Stimulated activated CD4-positive, alpha-beta T cell treated with anti-CD3 and anti-CD28 coated beads, Interleukin-15, amount 100 ng/mL, for 24 hours (primary cell): ENCODE measurements at places on chromosomes 5 and 9.

- no peak for DNase-seq
These were observed 106.0 kb upstream of the MTAP start for GRCh38 chr9:21696411-21696871.

- DNase-seq: no peak
These were observed 344.1 kb downstream of the NR2F1-AS1 start for GRCh38 chr5:93236807-93237421.

DNA sequence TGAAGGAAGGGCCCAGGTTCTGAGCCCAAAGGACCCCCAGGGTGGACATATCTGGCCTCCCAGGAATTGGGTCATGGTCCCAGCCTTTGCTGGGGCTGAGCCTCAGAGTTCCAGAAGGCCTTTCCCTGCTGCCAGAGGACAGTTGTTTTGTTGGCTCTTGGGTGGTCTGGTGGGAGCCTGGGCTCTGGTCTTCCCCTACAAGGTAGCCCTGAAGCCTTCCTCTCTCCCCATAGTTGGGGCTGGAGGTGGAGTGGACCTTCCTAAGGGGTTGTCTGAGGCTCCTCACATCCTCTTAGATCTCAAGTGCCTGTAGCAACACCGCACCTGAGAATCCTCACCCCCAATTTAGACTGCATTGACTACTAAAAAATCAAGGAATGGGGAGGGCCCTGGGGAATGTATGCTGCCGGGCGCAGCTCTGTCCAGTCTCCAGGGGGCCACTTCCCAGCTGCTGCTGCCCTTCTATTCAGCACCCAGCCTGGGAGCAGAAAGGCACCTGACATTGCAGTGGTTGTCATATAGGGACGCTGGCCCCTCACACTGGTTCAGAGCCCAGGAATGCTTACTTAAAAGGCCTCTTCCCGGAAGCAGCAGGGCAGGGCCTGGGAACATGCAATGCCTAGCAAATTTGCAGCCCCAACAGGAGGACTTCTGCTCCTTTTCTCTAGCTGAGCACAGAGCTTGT lies 66.4 kb downstream of the IL31RA start:
- DNase-seq: no peak

DNA sequence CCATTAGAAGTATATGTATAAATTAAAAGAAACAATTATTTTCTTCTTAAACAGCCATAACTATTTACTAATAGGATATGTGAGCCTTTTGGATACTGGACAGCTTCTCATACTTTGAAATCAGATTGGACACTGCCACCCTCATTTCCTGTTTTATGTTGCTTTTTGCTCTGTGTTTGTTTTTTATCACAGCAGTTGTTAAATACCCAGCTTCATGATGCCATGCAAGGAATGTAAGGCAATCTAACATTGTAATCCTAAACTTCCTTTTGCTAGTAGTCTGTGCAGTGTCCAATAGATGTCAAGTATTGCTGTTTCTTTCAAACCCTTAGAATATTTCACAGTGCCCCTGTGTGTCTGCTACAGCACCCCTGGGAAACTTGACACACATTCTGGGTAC lies 56.2 kb downstream of the CNTLN start:
- DNase-seq: no peak

- DNase-seq: no peak
These were observed 266.4 kb upstream of the IRX4 start for GRCh38 chr5:2149195-2149539.

- no peak for DNase-seq
These were observed 39.8 kb downstream of the CYSTM1 start for GRCh38 chr5:140214831-140215230.

- no peak for DNase-seq
These were observed 61.0 kb downstream of the TRIO start for GRCh38 chr5:14204011-14204670.

- no peak for DNase-seq
These were observed 3.3 kb downstream of the OLFML2A start for GRCh38 chr9:124780060-124780756.

DNA sequence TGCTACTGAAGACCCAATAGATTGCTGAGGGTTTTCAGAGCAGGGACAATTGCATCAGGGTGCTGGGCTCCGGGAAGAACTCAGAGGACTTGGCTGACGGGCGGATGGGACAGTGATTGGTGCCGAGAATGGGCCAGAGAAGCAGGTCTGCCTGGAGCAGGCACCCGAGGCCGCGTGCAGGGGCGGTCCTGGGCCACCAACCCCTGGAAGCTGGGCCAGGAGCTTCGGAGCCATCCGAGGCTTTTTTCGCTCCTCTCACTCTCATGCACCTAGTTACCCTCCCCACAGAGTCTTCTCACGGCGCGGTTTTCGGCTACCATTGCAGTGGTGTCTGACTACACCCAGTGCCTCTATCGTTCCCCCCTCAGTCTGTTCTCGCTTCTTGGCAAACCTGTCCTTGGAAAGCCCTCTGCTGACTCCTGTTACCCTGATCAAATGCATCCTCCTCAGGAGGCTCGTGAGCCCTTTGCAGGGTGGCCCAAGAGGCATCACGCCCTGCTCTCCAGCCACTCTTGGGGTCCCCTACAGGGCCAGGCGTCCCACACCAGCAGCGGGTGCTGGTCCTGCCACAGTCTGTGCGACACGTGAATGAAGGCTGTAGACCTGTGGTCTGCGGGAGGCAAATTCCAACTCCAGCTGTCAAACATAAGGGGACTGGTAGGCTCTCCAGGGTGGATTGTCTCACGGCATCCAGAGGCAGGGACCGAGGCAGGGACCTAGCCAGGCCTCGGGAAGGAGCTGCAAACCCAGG lies 1.2 kb upstream of the CLPTM1L start:
- DNase-seq: no peak

DNA sequence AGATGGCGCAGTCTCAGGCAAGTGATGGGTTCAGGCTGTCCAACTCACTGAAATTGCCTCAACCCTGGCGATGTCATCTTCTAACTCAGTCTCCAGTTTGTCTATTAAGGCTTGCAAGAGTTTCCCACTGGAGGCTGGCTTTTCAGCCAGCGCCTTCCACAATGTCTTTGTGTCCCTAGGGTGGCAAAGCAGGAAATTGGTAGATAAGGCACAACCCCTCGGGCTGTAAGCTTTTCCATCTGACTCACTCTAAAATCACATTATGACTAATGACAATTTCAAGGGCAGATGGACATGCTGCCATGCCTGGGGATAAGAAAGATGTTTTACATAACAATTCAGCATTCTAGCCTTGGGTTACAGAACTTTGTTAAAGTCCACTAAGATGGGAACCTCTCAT lies 61.9 kb downstream of the MROH2B start:
- DNase-seq: no peak

DNA sequence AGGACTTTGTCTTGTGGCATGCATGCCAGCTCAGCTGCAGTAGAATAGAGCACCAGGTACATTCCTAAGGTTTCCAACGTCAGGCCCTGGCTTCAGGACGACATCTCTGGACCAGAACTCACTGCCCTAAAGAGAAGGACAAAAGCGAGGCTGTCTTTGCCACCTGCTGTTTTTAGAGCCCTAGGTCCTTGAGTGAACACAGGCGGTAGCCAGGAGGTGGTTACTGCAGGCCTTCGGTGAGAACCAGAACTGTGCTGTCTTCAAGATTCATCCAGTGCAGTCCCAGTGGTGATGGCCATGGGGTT lies 288.9 kb upstream of the CDH18 start:
- DNase-seq: no peak

GRCh38 chr5:150350524-150351344 lies 6.8 kb upstream of the TCOF1 start:
- DNase-seq: peak; percentile 65

- DNase-seq: no peak
These were observed 18.2 kb downstream of the RIOK2 start for GRCh38 chr5:97164846-97165245.

- peak; percentile 56 for DNase-seq
These were observed 680 bp downstream of the GOLPH3 start for GRCh38 chr5:32173267-32174010.

- no peak for DNase-seq
These were observed 87.1 kb upstream of the SAP30L start for GRCh38 chr5:154358516-154359220.

DNA sequence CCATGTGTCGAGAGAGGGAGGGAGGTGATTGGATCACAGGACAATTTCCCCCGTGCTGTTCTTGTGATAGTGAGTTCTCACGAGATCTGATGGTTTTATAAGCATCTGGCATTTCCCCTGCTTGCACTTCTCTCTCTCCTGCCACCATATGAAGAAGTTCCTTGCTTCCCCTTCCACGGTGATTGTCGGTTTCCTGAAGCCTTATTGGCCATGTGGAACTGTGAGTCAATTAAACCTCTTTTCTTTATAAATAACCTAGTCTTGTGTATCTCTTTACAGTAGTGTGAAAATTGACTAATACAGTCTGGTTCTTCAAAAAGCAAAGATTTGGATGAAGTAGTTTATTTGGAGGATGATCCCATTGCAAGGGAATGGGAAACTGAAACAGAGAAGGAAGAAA lies 11.3 kb upstream of the MIER3 start:
- DNase-seq: no peak

GRCh38 chr9:92747459-92748232 lies 17.0 kb downstream of the BICD2 start:
- no peak for DNase-seq

GRCh38 chr5:152178350-152178699 lies 226.8 kb downstream of the NMUR2 start:
- no peak for DNase-seq

DNA sequence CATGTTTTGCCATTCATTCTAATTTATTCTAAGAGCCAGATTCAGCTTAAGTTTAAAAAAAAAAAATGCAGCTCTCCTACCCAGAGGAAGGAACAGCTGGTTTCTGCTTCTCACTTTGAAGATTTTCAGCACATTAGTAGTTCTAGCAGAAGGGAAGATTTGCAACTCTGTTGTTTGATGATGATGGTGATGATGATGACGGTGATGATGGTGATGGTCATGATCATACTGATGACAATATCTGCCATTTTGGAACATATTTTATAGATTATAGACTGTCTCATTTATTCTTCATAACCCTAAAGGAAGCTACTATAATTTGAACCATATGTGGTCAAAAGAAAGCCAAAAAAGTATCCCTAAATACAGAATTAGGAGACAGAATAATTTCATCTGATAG lies 7.9 kb upstream of the MED10 start:
- DNase-seq: no peak

DNA sequence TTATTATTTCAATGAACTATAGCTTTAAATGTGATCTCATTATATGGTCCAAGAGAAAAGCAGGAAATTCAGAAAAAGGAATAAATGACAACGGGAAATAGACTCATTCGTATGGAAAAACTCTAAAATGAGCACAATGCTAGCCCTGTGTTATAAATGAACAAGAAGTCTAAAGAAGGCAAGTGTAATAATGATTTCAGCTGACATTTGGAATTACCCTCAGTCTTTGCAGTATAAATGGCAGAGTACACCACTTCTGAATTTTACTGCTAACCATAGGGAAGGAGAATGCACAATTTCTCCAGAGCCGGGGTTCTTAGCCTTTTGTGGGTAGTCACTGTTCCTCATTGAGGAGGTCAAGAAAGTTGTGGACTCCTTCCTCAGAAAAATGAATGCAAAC lies 93.1 kb downstream of the ANKRD55 start:
- DNase-seq: no peak

DNA sequence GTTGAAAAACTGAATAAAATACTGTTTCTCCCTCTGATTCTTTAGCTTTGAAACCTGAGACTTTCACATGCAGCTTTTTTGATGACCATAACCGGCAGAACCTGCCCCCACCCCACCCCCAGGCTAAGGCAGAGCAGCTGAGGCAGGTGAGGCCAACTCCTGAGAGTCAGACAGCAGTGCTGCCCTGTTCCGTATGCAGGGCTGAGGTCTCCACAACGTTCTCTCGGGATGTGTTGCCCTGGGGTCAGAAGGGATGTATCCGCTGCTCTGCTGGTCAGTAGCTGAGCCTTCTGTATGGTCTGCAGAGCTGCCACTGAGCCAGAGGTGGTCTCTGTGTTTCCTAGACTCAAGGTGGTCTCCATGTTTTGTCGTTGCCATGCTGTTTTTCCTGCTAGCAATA lies 190.5 kb downstream of the AOPEP start:
- DNase-seq: no peak

DNA sequence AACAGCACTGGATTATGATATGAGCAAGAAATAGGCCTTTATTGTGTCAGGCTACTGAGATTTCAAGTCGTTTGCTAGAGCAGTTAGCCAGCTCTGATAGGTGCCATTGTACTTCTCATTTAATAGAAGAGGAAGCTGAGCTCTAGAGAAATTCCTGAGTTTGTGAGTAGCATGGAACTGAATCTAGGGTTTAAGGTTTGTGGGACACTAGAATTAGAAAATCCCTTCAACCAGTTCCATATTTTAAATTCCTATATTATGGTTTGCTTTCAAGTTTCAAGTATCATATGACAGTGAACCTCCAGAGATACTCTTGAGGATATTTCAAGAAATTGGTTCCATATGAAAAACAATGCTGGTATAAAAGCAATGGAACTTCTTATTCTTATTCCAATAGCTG lies 87.6 kb downstream of the ANKRD55 start:
- DNase-seq: no peak

- no peak for DNase-seq
These were observed 118.9 kb downstream of the ACER2 start for GRCh38 chr9:19527663-19528062.

DNA sequence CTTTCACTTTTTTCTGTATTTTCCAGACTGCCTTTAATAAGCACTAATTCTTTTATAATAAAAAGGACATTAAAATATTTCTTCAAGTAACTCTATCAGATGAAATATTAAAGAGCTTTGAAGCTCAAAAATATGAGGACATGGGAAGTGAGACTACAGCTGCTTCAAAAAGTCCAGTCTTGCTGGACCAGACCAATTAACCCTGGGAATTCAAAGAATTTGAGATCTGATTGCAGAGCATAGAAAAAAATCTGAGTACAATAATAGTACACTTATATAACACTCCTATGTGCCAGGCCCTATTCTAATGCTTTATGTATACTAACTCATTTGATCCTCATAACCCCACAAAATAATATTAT lies 9.8 kb downstream of the TMEM245 start:
- no peak for DNase-seq

DNA sequence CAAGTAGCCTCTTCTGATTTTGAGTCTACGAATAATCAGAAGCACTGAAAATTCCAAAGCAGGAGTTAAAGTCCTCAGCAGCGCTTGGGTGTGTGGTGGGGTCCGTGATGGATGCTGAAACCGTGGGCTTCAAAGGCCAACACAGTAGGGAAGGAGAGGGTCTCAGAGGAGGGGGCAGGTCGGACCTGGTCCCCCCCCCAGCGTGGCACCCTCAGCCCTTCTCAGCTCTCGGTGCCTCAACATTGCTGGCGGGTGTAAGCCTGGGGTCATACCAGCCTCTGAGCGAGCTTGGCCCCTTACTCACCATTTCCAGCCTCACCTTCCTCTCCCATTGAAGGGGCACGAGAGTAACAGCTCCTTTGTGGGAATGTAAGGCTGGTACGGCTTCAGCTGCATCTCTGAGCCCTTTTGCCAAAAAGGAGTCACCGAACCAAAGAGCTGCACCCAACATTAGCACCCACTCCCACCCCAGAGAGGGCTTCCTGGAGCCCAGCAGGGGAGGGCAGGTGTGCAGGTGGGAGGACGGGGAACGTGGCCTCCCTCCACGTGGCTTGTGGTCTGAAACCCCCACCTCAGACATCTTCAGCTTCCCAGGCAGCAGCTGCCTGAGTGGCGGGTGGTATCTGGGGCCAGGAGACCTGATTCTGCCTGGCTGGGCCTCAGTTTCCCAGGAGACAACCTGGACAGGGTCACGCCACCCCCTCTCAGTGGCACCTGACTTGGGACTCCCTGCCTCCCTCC lies 6.7 kb upstream of the LCN1 start:
- DNase-seq: no peak

GRCh38 chr5:23507278-23507685 lies at the start of gene PRDM9:
Gene PRDM9, plus strand, starts transcription at chr5:23507609. Its CDS starts 1,425 bp downstream, at chr5:23509034.
- peak; percentile 23 for DNase-seq
